ENCODE measurements at places on chromosomes 1 and 21.

GRCh38 chr1:22207511-22208267 is 64.8 kb upstream of the WNT4 start:
- DNase-seq = no peak

DNA sequence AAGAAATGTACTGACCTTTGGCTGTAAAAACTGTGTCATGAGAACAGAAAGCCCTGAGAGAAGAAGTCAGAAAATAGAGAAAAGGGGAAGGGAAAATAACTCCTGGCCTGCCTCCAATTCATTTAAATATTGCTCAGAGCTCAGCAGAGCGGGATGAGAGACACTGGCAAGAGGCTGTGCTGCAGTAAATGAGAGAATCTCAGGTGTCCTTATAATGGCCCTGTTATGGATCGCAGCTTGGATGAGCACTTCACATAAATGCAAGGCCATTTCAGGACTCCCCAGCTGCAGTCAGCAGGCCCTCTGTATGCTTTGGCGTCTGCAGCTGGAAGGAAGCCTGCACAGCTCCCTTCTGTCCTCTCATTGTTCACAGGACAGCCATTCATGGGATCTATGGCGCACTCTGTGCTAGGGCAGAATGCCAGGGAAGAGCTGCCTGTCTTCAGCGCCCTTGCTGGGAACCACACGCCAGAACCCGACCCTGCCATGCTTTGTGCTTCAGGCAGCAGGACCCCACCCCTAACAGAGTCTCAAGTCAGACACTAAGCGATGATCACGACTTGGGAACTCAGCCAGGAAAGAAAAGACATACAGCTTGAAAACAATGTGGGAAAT is 20.7 kb upstream of the ABCB10 start:
- no peak for DNase-seq

GRCh38 chr1:67571406-67571805 is 113.6 kb upstream of the GADD45A start:
- no peak for DNase-seq

GRCh38 chr1:96474985-96475743 is 246.4 kb upstream of the PTBP2 start:
- no peak for DNase-seq

DNA sequence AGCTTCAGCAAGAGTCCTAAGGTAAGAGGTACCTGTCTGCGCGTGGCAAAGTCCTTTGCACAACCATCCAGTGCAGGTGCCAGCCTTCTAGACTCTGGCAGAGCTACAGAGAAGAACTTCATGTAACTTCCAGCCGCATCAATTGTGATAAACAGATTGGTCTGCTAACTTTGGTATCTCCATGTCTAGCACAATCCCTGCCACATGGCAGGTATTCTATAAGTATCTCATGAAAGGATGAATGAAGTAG is 29.8 kb downstream of the CD48 start:
- no peak for DNase-seq

DNA sequence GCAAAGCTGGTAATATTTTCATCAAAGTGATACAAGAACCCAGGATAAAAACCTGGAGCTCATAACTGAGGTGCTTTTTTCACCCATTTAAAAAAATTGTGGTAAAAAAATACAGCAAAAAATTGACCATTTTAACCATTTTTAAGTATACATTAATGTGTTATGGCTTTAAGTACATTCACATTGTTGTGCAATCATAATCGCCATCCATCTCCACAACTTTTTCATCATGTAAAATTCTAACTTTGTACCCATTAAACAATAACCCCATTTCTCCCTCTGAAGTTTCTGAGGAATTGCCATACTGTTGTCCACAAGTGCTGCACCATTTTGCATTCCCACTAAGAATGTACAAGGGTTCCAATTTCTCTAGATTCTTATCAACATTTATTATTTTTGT is 36.6 kb downstream of the ACP6 start:
- no peak for DNase-seq

DNA sequence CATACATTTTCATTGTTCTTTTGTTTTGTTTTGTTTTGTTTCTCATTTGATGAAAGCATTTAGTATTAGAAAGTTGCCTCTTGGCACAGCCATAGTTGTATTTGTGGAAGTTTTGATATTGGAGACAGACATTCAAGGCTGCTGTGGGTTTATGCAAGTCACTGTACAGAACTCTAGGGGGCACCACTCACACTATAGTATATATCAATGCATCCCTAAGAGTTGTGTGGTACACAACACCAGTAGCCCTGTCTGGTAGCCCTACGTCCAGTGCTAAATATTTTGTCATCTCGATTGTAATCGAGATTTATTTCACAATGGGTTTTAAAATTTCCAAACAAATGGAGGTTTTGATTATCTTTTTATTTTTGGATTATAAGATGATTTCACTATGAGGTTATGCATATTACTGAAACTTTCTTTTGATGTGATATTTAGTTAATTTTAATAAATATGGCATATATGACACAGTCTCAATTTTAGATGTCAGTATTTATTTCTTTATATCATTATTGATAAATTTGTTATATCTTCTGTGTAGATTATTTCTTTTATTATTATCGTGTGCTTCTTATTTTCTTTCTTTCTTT is 112.2 kb downstream of the NR5A2 start:
- peak; percentile 36 for DNase-seq

- DNase-seq = no peak
These were observed 1629.3 kb downstream of the MRPL39 start for GRCh38 chr21:23977971-23978370.

- DNase-seq = no peak
These were observed 27.4 kb downstream of the AK4 start for GRCh38 chr1:65175171-65176055.

- DNase-seq = no peak
These were observed 1.1 kb upstream of the SHISAL2A start for GRCh38 chr1:52631759-52632331.

DNA sequence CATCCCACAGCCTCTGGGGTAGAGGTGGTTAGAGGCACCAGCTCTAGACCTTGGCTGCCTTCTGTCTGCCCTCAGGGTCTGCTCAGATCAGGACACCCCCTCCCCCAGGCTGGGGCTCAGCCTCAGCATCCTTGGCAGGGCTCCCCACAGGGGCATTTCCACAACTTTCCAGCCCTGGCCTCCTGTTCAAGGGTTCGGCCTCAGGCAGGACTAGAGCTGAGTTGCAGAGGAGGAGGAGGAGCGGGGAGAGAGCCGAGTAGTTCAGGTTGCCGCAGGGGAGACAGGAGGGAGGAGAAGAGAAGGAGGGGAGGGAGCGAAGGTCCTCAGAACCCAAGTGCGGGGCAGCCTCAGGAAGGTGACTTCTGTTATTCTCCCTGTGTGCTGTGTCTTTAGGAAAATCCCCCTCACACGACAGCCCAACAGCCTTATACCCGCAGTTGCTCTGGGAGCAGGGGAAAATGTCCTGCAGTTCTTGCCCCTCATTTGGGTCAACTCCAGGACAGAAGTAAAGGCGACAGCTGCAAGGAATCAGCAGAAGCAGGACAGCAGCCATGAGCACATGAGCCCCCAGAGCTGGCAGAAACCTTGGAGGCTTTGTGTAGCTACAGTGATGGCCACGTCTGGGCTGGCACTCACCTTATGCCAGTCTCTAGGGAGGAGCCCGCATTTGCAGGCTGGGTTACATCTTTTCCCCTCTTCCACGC is 46.5 kb upstream of the TENT5B start:
- no peak for DNase-seq

GRCh38 chr1:11320153-11320936 is 47.3 kb downstream of the UBIAD1 start:
- DNase-seq = no peak

DNA sequence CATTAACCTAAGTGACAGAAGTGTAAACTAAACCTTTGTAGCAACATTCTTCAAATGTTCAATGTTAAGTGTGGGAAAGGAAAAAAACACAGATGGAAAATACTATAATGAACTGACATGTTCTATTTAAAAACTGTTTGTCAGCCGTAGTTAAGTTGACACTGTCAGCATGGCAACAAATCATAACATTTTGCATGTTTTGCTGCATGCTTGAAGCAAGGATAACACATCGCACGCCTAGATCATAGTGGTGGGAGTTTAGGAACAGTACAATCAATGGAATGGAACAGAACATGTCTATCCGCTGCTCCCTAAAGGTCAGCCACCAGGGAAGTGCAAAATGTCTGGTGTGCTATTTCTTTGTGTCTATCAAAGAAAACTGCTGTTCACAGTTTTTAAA is 62.5 kb upstream of the ESRRG start:
- DNase-seq = no peak

DNA sequence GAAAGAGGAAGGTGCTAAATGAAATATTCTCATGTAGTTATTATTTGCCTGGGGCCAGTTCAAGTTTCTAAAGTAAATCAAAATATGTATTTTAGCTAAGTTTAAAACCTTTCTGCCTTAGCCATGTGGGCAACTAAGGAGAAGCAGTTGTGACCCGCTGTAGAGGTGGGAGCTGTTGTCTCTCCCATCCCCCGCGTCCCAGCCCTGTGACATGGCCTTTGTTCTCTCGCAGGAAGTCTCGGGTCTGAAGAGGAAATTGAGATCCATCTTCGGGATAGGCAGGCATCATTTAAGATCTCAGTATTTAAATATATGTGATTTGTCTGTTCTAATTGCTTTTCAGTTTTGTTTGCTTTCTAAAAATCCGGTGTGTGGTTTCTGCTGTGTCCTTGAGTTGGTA is 121.5 kb downstream of the CAMTA1 start:
- no peak for DNase-seq

- DNase-seq = no peak
These were observed 39.1 kb downstream of the RPS6KC1 start for GRCh38 chr1:213089924-213090677.

- DNase-seq = no peak
These were observed 15.7 kb upstream of the PDXK start for GRCh38 chr21:43703035-43703880.

DNA sequence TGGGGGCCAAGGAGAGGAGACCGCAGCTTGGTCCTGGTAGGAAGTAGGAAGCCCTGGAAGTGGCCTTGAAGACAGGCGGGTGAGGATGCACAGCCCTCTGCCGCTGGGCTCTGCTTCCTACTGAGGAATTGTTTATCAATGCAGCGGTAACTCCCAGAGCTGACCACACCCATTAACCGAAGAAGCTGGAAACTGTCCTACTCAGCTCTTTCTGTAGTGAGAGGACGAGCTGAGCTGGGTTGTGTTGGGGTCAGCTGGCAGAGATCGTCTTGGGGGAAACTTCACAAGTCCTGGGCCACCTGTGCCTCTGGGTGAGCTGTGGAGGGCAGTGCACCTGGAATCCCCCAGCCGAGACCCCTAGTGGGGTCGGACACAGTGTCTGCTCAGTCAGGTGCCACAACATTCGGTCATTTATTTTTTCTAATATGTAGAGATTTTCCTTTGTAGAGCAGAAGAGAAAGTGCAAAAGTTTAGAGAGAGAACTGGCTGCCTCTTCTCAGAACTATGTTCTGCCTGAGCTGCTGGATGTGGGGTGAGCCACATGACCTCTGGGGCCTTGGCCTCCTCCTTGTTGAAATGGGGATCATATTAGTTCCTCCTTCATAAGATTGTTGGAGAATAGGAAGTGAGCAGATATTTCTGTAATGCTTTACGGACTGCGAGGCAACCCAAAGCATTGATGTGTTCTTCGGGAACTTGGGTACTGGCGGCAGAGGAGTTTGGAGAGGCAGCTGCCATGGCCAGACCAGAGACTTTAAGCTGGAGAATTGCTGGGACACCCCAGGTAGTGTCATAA is 3.6 kb downstream of the NECAP2 start:
- no peak for DNase-seq

DNA sequence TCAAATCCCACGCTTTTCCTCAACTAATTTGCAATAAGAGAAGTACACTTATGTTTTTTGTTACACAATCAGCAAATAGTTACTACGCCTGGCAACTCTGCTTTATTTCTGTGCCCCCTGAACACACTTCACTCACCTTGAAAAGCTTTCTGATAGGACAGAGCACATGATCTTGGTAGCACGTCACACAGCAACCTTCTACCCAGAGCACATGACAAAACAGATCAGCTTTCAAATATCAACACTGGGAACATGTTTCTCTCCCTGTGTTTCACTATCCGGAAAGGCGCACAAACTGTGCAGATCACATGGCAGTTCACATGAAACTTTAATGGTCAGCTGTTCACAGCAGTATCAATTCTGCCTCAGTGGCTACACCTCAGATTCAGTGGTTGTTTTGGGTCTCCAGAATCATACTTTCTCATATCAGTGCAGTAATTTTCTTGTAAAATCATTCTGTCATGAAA is 2.2 kb downstream of the SLC19A2 start:
- no peak for DNase-seq

GRCh38 chr1:25818569-25818968 is 1.2 kb upstream of the MTFR1L start:
- DNase-seq = no peak

DNA sequence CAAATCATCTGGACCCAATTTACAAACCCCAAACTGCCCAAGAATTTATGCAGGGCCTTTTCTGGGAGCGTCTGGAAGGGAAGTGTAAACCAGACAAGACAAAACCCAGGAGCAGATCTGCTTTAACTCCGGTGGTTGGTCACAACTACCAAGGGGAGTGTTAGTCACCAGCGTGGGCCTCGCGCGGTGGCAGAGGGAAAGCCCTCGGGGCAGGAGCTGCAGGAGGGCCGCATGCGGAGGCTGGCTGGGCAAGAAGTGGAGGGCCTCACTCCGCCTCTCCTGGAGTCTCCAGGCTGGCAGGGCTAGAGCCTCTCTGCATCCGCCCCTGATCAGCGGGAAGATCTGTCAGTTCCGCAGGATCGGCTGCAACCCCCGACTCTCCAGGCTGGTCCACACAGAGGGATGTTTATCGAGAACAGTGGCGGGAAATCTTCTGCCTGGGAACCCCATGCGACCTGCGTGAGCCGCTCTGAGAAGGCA is 2.0 kb downstream of the COL24A1 start:
- no peak for DNase-seq

DNA sequence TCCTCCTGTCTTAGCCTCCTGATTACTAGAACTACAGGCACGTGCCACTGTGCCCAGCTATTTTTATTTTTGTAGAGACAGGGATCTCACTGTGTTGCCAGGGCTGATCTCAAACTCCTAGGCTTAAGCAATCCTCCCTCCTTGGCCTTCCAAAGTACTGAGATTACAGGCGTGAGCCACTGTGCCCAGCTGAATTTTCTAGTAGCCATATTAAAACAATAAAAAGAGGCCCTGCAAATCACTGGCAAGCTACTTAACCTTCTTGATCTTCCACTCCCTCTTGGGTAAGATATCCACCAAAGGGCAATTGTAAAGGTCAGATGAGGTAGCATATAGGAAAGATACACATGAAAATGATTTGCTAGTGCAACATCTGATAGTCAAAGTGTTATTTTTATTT is 65.6 kb upstream of the SRSF10 start:
- DNase-seq = no peak

- DNase-seq = no peak
These were observed 912.6 kb downstream of the TTLL7 start for GRCh38 chr1:83086346-83086745.

- no peak for DNase-seq
These were observed 275.6 kb upstream of the ADGRL2 start for GRCh38 chr1:81525085-81525484.

- DNase-seq = no peak
These were observed 75.8 kb upstream of the SDC3 start for GRCh38 chr1:30984165-30984889.

All from stimulated activated naive CD4-positive, alpha-beta T cell (primary cell).